NCI-H2171 (cell line): ENCODE measurements at places on chromosomes 2 and 18.

DNA sequence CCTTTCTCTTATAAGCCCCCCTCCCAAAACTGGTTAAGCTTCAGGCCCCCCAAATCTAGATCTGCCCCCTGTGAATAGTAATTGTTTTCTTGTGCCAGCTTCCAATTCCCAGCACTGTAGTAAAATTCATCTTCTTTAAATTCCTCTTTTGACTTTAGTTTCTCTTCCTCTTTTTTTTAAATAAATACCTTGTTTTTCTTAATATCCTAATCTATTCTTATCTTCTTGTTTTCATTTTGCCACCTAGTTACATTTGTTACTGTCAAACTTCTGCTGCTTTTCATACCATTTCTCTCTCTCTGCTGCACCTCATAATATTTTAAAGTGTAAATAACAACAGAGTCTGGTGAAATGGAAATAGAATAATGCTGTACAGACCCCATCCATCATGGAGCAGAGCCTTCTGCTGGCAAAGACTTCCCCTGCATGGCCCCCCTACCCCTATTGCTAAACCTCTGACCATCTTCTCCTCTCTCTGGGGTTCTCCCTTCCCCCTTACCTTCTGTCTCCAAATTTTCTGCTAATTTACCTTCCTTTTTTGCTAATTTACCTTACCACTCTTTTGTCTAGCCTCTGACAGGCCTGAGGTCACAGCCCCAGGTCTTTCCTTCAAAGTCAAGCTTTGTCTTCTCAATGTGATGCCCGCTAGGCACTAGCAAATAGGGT lies 94.9 kb upstream of the PAPOLG start:
- DNase-seq = no peak

GRCh38 chr2:201758234-201758633 lies 22.5 kb downstream of the ALS2 start:
- no peak for DNase-seq

DNA sequence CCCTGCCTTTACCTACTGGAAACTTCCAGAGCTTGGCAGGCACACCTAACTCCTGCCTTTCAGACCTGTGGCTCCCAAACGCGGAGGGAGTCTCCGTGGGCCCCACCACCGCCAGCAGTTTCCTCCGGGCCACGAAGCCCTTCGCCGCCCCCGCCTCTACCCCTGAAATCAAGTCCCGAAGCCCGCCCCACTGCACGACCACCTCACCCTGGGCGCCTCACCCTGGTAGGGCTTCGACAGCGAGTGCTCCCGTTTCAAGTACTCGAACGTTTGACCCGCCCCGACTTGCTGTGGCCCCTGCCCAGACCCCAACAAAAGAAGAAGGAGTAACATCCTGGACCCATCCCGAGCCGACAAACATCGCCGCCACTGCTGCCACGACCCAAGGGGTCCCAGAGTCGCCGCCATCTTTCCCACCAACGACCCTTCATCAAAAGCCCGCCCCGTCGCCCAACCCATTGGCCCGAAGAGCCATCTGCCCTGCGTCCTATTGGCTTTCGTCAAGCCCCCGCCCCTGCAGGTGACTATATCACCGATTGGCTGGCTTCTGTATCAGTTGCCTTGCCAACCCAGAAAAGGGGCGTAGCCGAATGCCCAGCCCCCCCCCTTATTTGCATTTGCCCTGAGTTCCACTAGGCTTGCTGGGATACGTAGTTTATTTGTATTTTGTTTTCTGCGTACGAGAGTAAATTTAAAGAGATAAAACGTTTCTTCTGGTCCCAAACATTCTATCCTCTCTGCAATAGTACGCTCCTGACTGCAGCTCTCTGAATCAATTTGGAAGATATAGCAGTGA lies at the start of gene LMAN2L:
TSS of gene LMAN2L (minus strand) at position 432 of the 796 bp plus-strand sequence. CDS start at position 408, 24 bp downstream.
- DNase-seq = peak; percentile 98

- no peak for DNase-seq
These were observed 16.3 kb downstream of the GPR55 start for GRCh38 chr2:230908595-230909191.

- DNase-seq = no peak
These were observed 36.0 kb downstream of the KLHL29 start for GRCh38 chr2:23420840-23421476.

DNA sequence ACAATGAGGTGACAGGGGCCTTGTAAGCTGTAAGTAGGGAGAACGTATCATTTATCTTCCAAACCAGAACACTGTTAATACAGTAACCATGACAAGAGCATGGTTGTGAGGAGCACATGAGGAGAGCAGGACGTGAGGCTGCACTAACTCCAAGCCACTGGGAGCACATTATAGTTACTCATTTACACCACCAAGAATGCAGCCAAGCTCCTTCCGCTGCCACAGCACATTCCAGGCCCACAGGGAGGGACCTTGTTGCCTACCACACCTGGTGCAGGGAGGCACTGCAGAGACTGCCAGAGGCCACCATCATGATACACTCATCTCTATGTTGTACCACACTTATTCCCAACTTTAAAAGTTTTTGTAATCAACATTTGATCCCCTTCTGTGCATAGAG lies 13.5 kb upstream of the SFXN5 start:
- no peak for DNase-seq

GRCh38 chr18:30679285-30679930 lies 363.1 kb downstream of the DSC3 start:
- no peak for DNase-seq

DNA sequence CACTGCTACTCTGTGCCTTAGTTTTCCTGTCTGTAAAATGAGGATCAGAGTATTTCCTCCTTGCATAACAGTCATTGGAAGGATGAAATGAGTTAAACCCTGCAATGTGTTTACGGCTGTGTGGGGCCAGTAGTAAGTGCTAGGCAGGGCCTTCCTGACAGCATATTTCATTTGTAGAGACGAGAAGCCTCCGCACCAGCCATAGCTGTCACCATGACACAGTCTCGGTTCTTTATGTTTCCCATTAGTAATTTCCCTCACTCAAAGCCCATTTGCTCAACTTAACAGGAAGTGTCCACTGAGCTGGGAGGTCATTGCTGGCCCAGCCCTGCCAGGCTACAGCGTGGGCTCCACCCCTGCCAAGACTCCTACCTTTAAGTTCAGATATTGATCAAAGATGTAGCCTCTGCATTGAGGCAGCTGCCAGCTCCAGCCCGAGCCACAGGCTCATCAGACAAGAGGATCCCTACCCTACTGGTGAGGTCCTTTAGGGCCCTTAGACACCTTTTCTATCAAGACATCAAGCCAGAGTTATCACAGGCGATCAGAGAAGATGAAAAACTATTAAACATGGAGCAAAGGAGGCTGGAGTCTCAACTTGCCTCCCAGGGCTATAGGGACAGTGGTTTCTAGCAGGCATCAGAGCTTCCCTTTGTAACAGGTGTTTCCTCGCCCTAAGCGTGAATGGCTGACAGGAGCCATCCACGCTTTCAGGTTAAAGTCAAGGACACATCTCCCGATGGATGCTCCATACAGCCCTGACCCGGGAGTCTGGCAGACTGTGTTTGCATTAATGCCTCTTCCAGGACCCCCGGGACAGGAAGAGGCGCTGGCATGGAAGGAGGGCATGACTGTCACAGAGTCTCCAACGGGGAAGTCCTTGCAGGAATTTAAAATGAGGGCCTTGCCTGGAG lies 251.7 kb downstream of the NDUFA10 start:
- DNase-seq = no peak

DNA sequence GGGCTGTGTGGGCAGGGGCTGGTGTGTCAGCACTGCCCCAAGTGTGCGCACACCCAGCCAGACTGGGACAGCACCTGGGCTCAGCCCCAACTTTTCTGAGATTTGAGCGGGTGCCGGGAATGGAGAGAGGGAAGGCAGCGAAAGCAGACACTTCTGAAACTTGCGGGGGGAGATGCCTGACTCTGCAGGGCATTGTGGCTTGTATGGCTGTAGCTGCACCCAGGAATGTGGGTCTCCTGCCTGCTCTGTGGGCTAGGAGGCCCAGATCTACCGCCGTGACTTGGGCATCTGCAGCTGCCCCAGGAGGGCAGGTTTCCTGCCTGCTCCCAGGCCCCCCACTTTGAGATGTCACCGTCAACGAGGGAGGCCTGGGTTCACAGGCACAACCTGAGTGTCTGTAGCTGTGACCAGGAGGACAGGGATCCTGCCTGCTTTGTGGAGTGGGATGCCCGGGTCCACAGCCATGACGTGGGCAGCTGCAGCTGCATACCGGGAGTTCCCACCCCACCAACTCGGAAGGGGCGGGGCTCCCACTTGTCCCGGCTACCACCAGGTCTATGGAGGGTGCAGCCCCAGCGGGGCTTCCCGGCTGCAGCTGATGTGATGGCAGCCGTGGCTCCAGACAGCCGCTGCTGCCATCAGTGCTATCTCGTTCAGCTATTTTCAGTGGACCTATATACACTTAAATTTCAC lies 95.3 kb downstream of the DOK6 start:
- no peak for DNase-seq

DNA sequence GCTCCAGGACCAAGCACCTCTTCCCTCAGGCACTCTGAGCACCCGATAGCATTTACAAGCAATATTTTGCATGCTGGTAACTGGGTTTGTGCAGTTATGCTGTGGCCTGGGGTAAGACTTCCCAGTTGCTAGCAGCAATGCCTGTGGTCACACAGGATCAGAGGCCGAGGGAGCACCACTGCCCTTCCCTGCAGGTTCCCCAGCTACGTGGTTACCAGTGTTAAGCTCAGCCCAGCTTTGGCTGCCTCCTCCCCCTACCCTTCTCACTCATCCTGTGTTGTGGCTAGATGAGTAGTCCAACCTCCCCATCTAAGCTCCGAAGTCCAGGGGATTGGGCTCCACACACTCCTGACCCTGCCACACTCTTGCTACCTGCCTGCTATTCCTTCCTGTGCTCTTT lies 141.1 kb downstream of the CELF4 start:
- DNase-seq = no peak

DNA sequence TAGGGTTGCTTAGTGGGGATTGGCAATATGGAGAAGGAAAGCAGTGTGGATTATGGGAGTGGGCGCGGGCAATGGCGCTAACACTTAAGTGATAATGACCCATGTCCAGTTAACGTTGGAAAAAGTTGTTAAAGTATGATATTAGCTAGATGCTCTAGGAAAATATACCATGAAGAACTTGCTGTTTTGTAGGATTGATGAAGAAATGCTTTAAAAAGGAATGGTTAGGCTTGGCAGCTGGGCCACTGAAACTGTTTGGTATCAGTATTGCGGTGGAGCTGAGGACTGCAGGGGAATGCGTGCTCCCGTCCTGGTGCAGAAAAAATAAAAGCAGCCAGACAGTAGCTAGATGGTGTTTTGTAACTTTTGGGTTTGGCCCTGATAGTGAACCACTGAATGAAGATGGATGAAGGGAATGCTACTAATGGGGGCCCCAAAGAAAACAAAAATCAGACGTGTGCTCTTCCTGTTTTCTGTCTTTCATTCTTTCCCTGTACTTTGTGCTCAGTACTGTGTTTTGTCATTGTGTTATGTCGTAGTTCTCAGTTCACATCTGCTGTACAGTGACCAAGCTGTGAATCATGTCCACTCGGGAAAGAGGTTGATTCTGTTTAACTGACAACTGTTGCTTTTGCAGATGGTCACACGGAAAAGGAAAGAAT lies 999 bp downstream of the INSIG2 start:
- DNase-seq = no peak

GRCh38 chr18:8806798-8807487 lies 101.6 kb downstream of the MTCL1 start:
- no peak for DNase-seq

- DNase-seq = no peak
These were observed 339.0 kb upstream of the LRRTM1 start for GRCh38 chr2:80643598-80643997.

- no peak for DNase-seq
These were observed 18.3 kb downstream of the ERBB4 start for GRCh38 chr2:212520340-212520739.

DNA sequence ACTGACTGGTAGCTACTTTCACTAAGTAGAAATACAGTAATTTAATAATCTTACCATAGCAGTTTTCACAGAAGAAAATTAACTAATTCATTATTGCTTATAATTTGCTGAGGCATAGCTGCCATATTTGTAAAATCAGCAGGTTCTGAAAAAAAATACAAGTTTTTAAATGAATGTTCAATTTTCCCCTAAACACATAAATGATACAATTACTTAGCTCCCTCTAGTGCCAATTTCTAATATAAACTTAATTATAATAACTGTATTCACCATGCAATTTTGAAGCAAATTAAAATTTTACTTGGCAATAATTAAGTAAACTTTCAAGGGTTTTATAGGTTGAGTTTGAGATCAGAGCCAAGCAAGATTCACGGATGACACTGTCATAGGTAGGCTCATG lies 1321.6 kb upstream of the ACVR2A start:
- DNase-seq = peak; percentile 9

GRCh38 chr2:62221141-62221540 lies 25.2 kb downstream of the B3GNT2 start:
- DNase-seq = peak; percentile 24

DNA sequence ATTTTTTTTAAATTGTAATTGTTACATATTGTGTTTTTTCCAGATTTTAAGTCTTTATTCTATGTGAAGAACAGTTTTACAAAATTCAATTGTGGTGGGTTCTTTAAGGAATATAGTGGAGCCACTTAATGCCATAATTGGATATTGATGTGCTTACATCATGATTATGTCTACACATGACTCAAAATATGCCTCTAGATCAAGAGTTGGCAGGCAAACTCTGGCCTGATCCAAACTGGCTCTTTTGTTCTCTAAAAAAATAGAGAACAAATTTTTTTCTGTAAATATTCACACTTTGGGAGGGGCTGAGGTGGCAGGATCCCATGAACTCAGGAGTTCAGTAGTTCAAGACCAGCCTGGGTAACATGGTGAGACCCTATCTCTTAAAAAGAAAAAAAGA lies 8.3 kb downstream of the EHBP1 start:
- no peak for DNase-seq

GRCh38 chr2:98734162-98734561 lies 3.2 kb upstream of the MGAT4A start:
- DNase-seq = no peak

- no peak for DNase-seq
These were observed 36.3 kb upstream of the SMAD7 start for GRCh38 chr18:48986851-48987761.

- DNase-seq = no peak
These were observed at the start of gene CTAGE1 for GRCh38 chr18:22417496-22418188. Gene CTAGE1 (minus strand): TSS chr18:22417915. CDS start chr18:22417811, 104 bp downstream.

GRCh38 chr2:226898897-226899296 lies 63.0 kb downstream of the RHBDD1 start:
- no peak for DNase-seq

GRCh38 chr2:69961496-69961895 lies at the start of gene ASPRV1:
Gene ASPRV1 (minus strand): TSS chr2:69961631. CDS start chr2:69961436, 195 bp downstream.
- DNase-seq = no peak

DNA sequence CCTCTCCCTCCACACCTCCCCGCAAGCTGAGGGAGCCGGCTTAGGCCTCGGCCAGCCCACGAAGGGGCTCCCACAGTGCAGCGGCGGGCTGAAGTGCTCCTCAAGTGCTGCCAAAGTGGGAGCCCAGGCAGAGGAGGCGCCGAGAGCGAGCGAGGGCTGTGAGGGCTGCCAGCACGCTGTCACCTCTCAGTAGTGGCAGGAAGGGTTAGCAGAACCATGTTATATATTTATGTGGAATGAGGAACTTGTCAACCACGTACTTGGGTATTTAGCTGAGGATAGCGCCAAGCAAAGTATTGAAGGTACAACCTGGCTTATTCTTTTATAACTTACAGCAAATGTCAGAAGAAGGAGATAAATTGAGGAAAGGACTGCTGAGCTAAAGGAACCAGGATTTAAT lies 144.1 kb upstream of the MGAT5 start:
- no peak for DNase-seq

GRCh38 chr2:85582492-85582891 lies 1.7 kb upstream of the VAMP5 start:
- no peak for DNase-seq

GRCh38 chr2:150646746-150647145 lies 159.3 kb upstream of the RND3 start:
- no peak for DNase-seq

- DNase-seq = no peak
These were observed 29.0 kb upstream of the DOK6 start for GRCh38 chr18:69371729-69372128.

GRCh38 chr18:8722946-8723820 lies 17.8 kb downstream of the MTCL1 start:
- no peak for DNase-seq
